Lung (tissue), 17 donors: ENCODE measurements at places on chromosomes 4 and X. TPM values are rescaled to one million over a fixed set of nuclear protein-coding genes. Genes with fewer than 3 reads are reported as not detected.

DNA sequence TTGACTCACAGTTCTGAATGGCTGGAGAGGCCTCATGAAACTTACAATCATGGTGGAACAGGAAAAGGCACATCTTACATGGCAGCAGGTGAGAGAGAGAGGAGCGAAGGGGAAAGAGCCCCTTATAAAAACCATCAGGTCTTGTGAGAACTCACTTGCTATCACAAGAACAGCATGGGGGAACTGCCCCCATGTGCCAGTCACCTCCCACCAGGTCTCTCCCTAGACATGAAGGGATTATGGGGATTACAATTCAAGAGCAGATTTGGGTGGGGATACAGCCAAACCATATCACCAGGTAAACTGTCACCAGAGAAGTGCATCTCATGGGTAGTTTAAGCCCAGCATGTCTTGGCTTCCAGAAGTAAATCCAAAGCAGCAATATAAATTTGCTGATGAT is 7.5 kb upstream of the SMARCA5 start:
- no peak overlapping the region for H3K4me3 ChIP-seq
- DNase-seq: no peak
- no peaks in the 10 kb centered on the region for H3K36me3 ChIP-seq
- H3K27ac ChIP-seq: no peak overlapping the region
- peaks cover 6% of the 10 kb centered on the region for H3K27me3 ChIP-seq

GRCh38 chrX:8815460-8816065 is 14.4 kb upstream of the FAM9A start:
- DNase-seq: peak; percentile 61
- H3K4me1 ChIP-seq: no peaks in the 10 kb centered on the region
- no peaks in the 10 kb centered on the region for H3K36me3 ChIP-seq

DNA sequence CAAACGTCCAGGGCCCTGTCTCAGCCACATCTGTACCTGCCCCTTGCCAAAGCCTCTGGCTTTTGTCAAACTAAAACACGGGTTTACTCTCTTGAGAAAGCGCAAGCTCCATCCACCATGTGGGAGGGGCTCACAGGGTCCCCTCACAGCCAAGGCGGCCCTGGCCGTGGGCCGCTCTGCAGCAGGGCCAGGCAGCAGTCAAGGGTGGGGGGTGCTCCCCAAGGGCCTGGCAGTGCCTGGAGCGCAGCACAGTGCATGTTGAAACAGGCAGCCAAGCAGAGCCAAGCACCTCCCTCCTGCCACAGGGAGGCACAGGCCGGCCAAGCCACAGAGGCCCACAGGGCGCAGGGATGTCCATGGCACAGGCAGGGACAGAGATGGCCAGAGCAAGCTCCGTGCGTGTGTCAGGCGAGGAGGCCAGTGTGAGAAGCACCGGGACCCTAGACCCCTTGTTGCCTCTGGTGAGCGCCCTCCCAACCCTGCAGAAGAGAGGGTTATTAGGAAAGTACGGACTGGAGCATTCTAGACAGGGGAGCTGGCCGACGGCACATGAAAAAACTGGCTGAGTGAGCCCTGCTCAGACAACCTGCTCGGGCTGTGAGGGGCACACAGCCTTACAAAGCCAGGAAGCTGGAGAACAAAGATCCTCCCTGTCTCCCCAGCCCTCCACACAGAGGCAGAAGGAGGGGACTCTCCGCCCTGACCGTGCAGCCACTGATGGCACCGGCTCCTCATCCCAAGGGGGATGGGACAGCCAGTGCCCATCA is 39.0 kb downstream of the FAM53A start:
- H3K4me1 ChIP-seq: no peaks in the 10 kb centered on the region
- H3K36me3 ChIP-seq: no peaks in the 10 kb centered on the region
- DNase-seq: peak; percentile 84
- no peaks in the 10 kb centered on the region for H3K27me3 ChIP-seq

- H3K4me3 ChIP-seq: no peak overlapping the region
- no peaks in the 10 kb centered on the region for H3K36me3 ChIP-seq
- no peaks in the 10 kb centered on the region for H3K27me3 ChIP-seq
- no peak overlapping the region for H3K27ac ChIP-seq
- DNase-seq: no peak
Observed at GRCh38 chr4:75714704-75715103, 9.7 kb upstream of the USO1 start.

TLR8 gene
- total RNA-seq: 6.6 TPM

GRCh38 chr4:80897537-80898303 is 132.8 kb upstream of the BMP3 start:
- no peaks in the 10 kb centered on the region for H3K36me3 ChIP-seq
- no peak for DNase-seq
- no peak overlapping the region for H3K4me3 ChIP-seq
- H3K27me3 ChIP-seq: no peaks in the 10 kb centered on the region
- H3K27ac ChIP-seq: no peak overlapping the region
- H3K4me1 ChIP-seq: no peaks in the 10 kb centered on the region

CSTF2 gene
- total RNA-seq: 12.3 TPM

DNA sequence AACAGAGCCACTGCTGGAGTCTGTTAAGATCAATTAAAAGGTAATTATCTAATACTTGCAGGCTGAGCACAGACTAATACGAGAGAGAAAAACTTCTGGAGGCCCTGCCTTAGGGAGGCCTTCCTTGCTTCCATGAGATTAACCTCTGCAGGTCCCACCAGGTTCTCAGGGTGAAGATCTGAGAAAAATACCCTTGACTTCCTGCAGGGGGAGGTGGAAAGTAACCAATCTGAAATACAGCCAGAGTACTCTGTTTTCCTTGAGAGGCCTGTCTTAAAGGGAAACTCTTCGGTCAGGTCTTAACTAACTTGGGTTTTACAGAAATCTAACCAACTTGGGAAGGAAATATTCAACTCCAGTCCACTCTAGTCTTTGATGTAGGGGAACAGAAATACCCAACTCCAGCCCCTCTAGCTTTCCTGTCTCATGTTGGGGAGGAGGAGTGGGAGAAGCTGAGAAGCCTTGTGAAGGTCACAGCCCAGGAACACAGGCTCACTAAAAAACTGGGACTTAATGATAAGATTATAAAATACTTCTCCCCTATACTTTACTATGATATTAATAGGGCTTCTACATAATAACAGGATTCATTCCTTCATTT is 77.1 kb downstream of the TBCK start:
- no peak for DNase-seq
- H3K4me3 ChIP-seq: no peak overlapping the region
- no peaks in the 10 kb centered on the region for H3K4me1 ChIP-seq
- H3K27me3 ChIP-seq: no peaks in the 10 kb centered on the region
- no peak overlapping the region for H3K27ac ChIP-seq

GRCh38 chrX:69093960-69094871 is 71.0 kb downstream of the PJA1 start:
- H3K27ac ChIP-seq: no peak overlapping the region
- peaks cover 3% of the 10 kb centered on the region for H3K27me3 ChIP-seq
- peak; percentile 59 for DNase-seq
- H3K4me3 ChIP-seq: no peak overlapping the region
- H3K4me1 ChIP-seq: peaks cover 4% of the 10 kb centered on the region

DNA sequence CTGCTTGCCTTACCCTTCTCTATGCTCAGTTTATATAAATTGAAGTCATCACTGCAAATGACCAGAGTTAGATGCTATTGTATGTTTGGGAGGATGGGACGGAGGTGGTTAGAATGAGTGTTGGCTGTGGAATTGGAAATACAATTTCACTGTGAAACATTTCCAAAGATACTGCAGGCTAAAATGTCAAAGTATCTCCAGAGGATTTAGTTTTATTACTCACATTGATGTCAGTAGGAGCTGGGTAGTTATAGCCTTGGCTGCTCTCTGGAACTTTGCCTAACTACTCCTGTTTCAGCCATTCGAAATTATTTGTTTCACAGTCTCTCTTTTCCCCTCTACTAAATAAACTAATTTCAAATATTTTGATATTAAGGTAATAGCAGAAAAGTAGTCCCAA is 92.6 kb upstream of the PPP3CA start:
- H3K4me1 ChIP-seq: no peaks in the 10 kb centered on the region
- no peak for DNase-seq
- H3K27ac ChIP-seq: no peak overlapping the region
- no peaks in the 10 kb centered on the region for H3K36me3 ChIP-seq

DNA sequence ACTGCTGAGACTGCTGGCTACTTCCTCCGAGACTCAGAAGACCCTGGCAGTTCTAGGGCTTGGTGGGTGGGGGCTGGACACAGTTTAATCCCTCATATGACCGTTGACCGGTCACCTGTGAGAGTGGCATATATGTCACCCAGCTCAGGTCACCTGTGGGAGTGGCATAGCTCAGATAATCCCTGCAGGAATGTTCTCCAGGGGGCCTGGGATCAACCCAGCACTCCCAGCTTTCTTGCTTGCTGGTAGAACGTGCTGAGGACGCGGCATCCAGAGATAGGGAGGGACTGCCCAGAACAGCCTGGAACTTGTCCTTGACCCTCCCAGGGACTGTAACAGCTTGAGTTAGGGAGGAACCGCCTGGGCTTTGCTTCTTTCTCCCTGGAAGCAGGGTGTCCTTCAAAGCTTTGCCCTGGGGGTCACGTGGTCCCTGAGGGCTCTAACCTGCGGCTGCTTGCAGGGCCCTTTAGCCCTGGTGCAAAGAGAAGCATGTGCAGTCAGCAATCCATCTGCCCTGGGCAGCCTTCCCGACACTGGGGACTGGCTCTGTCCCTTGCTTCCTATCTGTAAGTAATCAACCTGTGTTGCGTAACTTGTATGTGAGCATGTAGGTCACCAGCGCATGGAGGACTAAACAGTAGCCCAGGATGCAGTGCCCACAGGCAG is 55.3 kb downstream of the ZFYVE28 start:
- DNase-seq: no peak
- H3K27me3 ChIP-seq: no peaks in the 10 kb centered on the region
- no peaks in the 10 kb centered on the region for H3K36me3 ChIP-seq
- H3K4me1 ChIP-seq: peaks cover 13% of the 10 kb centered on the region
- H3K27ac ChIP-seq: no peak overlapping the region

DNA sequence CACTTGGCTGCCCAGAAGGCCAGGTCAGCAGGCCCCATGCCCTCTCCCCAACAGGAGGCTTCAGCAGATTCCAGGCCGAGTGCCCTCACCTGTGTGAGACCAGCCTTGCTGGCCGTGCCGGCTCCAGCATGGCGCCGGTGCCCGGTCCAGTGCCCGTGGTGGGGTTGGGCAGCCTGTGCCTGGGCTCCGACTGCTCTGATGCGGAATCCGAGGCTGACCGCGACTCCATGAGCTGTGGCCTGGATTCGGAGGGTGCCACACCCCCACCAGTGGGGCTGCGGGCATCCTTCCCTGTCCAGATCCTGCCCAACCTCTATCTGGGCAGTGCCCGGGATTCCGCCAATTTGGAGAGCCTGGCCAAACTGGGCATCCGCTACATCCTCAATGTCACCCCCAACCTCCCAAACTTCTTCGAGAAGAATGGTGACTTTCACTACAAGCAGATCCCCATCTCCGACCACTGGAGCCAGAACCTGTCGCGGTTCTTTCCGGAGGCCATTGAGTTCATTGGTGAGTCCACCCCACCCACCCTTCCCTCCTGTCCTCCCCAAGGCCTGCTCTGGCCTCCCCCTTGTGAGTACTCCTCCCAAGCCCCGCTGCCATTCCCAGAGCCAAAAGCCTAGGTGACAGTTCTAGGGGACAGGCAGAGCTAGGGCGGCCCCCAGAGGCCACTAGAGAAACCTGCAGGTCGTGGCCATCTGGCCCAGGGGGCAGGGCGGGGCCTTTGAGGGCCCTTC is 2.3 kb downstream of the DUSP9 start:
- H3K4me1 ChIP-seq: no peaks in the 10 kb centered on the region
- no peak overlapping the region for H3K27ac ChIP-seq
- peaks cover 35% of the 10 kb centered on the region for H3K27me3 ChIP-seq
- H3K4me3 ChIP-seq: no peak overlapping the region

DNA sequence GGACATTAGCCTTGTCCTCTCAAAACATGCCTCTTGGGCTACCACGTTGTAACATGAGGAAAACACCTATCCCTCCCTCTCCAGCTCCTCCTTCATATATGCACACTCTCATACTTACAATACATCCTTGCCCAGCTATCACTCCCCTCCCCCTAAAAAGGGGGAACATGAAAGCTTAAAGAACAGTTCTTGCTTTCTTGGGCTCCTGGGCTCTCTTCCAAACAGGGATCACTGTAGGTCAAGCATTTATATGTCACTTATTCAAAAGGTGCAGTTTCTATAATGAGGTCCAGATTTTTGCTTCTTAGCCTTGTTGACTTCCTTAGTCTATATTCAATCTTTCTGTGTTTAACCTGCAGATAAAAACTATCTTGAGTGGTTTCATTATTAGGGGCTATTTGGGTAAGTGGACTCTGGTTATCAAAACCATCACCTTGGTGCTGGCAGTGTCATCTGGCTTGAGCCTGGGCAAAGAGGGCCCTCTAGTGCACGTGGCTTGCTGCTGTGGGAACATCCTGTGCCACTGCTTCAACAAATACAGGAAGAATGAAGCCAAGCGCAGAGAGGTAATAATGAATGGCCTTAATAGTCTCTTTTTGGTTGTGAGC is 119.4 kb downstream of the AKAP4 start:
- H3K4me1 ChIP-seq: no peaks in the 10 kb centered on the region
- peak; percentile 29 for DNase-seq
- no peaks in the 10 kb centered on the region for H3K36me3 ChIP-seq
